H1 (cell line): ENCODE measurements at places on chromosomes 5 and 9. TPM values are rescaled to one million over a fixed set of nuclear protein-coding genes. Genes with fewer than 3 reads are reported as not detected.

Gene IFNK
- not detected in 2 replicates for polyA plus RNA-seq

Gene TPPP
- 0.36 and 0.86 TPM in 2 replicates for polyA plus RNA-seq

Gene GPRIN1
- polyA plus RNA-seq = 3.3 TPM in 2 replicates

Gene FCHO2
- polyA plus RNA-seq = 4.3 and 5.9 TPM in 2 replicates

Gene MEF2C
- polyA plus RNA-seq = 0.59 and 0.75 TPM in 2 replicates

Gene SPINK7
- polyA plus RNA-seq = not detected in 2 replicates

Gene SDHA
- 59.7 and 80.6 TPM in 2 replicates for polyA plus RNA-seq

Gene ENC1
- polyA plus RNA-seq = 5.5 and 8.1 TPM in 2 replicates

Gene SLC6A19
- polyA plus RNA-seq = 0.02 and 0.03 TPM in 2 replicates

Gene DOCK2
- polyA plus RNA-seq = 3.2 and 3.9 TPM in 2 replicates

Gene ANKRD18B
- polyA plus RNA-seq = 0.69 and 1.6 TPM in 2 replicates

Gene FOXD4L3
- not detected in 2 replicates for polyA plus RNA-seq

Gene PITX1
- polyA plus RNA-seq = 0.03 and 0.05 TPM in 2 replicates

Gene CARD19
- 112 and 144 TPM in 2 replicates for polyA plus RNA-seq

Gene FBLL1
- 30.9 and 38.1 TPM in 2 replicates for polyA plus RNA-seq

Gene NUTM2G
- polyA plus RNA-seq = 0.27 and 0.42 TPM in 2 replicates

Gene PDE8B
- 0.20 and 0.32 TPM in 2 replicates for polyA plus RNA-seq

Gene SLC34A1
- not detected in 2 replicates for polyA plus RNA-seq

Gene RXRA
- 9.8 and 21.0 TPM in 2 replicates for polyA plus RNA-seq

Gene TXNDC8
- not detected in 2 replicates for polyA plus RNA-seq

Gene ENTREP1
- 14.8 and 15.3 TPM in 2 replicates for polyA plus RNA-seq

Gene TMC1
- 0.55 and 0.98 TPM in 2 replicates for polyA plus RNA-seq

Gene PPP2R2B
- polyA plus RNA-seq = 20.0 and 21.1 TPM in 2 replicates

Gene NDFIP1
- 8.8 and 10.4 TPM in 2 replicates for polyA plus RNA-seq

Gene FAM151B
- 0.22 and 0.62 TPM in 2 replicates for polyA plus RNA-seq

Gene GPR151
- polyA plus RNA-seq = 0.03 TPM in 1 of 2 replicates, not detected in the other

Gene CCDC183
- 0.51 and 1.1 TPM in 2 replicates for polyA plus RNA-seq

Gene PCDHB11
- polyA plus RNA-seq = 0.50 and 0.63 TPM in 2 replicates

Gene CD274
- polyA plus RNA-seq = 0.08 TPM in 1 of 2 replicates, not detected in the other

Gene MACIR
- polyA plus RNA-seq = 8.0 and 8.2 TPM in 2 replicates

Gene DNAH5
- polyA plus RNA-seq = 0.06 and 0.30 TPM in 2 replicates

Gene C9orf153
- polyA plus RNA-seq = 0.05 TPM in 1 of 2 replicates, not detected in the other

Gene MEIKIN
- not detected in 2 replicates for polyA plus RNA-seq

Gene PTAR1
- polyA plus RNA-seq = 15.9 and 19.5 TPM in 2 replicates

Gene BAAT
- polyA plus RNA-seq = 0.08 and 0.09 TPM in 2 replicates

Gene SHOC1
- not detected in 2 replicates for polyA plus RNA-seq

Gene FOXD4L4
- 0.03 TPM in 1 of 2 replicates, not detected in the other for polyA plus RNA-seq

Gene IFNA10
- not detected in 2 replicates for polyA plus RNA-seq

Gene TMEM232
- polyA plus RNA-seq = 0.20 and 0.38 TPM in 2 replicates

Gene TRIM7
- polyA plus RNA-seq = 0.36 and 0.57 TPM in 2 replicates

Gene FAM221B
- polyA plus RNA-seq = 0.03 TPM in 1 of 2 replicates, not detected in the other
